ENCODE measurements at places on chromosomes 6 and 20. TPM values are rescaled to one million over a fixed set of nuclear protein-coding genes. Genes with fewer than 3 reads are reported as not detected.

DNA sequence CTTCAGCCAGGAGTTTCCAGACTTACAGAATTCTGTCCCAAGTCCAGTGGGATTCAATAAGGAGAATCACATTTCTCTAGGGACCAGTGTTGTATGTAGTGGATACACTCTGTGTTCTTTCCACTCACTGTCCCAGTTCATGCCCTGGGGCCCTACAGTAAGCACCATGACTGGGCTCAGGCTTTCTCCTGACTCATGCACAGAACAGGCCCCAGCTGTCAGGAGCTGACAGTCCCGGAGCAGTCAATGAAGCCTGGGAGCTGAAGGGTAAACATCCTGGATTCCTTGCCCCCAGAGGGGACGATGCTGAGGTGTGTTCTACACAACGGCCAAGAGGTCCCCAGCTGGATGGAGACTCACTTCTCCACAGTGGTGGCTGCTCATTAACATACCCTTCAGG, 40.2 kb upstream of the LRFN2 start:
- no peaks in the 10 kb centered on the region for H3K4me1 ChIP-seq
- H3K36me3 ChIP-seq: no peaks in the 10 kb centered on the region
- H3K27ac ChIP-seq: no peak overlapping the region
- no peak overlapping the region for H3K4me3 ChIP-seq
- H3K27me3 ChIP-seq: no peaks in the 10 kb centered on the region

- H3K27me3 ChIP-seq: no peaks in the 10 kb centered on the region
- no peak overlapping the region for H3K27ac ChIP-seq
- DNase-seq: no peak
- no peak overlapping the region for H3K4me3 ChIP-seq
- H3K4me1 ChIP-seq: no peaks in the 10 kb centered on the region
- no peaks in the 10 kb centered on the region for H3K36me3 ChIP-seq
Measured at GRCh38 chr20:58610071-58610800, 40.8 kb upstream of the STX16 start.

The OPRM1 gene
- total RNA-seq: not detected

The WFDC11 gene
- not detected for total RNA-seq

The RSPH9 gene
- total RNA-seq: 0.16 TPM
